GM04504 (cell line): ENCODE measurements at places on chromosomes 7 and 10.

GRCh38 chr10:63115732-63116383, 17.3 kb upstream of the NRBF2 start:
- DNase-seq = peak; percentile 87

- no peak for DNase-seq
These were observed 147.5 kb downstream of the SLC16A9 start for GRCh38 chr10:59562126-59562525.

- no peak for DNase-seq
These were observed 33.4 kb downstream of the PPP1R17 start for GRCh38 chr7:31720366-31720765.

GRCh38 chr7:126728967-126729366, 523.8 kb downstream of the GRM8 start:
- no peak for DNase-seq

DNA sequence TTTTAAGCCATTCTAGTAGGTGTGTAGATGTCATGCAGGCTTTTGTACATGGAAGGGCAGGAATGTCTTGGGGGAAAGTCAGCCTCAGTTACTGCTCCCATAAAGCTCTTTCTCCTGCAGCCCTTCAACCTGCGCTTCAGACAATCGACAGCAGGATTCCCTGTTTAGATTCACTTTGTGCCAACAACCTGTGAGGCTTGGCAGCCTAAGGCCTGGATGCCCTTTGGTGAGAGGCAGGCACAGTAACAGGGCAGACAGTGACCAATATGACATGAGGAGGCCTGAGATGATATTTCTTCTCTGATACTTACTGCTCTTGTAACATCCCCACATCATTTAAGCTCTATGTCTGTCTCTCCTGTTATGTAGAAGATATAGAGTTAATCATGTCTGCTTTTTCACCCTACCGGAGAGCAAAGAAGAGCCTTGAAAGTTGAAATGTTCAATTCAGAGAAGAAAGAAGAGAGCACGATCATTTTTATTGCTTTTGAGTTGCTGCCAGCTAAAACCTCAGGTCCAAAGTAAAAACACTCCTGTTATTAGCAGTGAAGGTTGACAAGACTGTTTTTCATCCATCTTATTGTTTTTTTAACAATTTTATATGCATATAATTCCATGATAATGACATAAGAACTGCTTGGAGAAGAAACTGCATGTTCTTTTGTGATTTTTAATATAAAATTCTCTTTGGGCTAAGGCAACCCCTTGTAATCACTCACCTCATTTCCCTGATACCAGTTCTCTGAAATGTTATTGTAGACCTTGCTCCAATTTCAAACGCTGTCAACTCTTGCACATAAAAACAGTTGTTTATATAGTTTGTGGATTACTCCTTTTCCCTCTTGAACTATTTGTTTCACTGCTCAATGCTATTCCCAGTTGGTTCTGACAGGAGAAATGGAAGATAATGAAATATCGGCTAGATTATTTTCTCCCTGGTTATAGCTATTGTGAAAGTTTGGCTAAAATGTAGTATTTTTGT, 140.9 kb downstream of the GALNT17 start:
- no peak for DNase-seq

- DNase-seq = no peak
These were observed 10.1 kb downstream of the TBATA start for GRCh38 chr10:70774810-70775678.

DNA sequence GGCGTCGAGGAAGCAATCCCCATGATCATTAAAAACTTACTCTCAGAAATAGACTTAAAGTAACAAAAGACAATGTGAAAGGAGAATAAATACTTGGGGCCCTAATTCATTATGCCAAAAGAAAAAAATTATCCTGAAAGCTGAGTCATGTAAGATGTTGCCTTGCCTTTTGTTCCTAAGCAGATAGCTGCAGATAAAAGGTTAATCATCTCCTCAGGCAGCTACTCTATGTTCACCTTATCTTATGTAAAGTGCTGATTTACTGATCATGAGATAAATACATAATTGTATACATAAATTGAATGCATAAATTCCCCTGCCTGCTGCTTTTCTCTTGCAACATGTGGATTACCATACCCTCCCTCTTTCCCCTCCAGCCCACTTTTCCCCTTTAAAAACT, 28.1 kb upstream of the CREB3L2 start:
- DNase-seq = no peak

DNA sequence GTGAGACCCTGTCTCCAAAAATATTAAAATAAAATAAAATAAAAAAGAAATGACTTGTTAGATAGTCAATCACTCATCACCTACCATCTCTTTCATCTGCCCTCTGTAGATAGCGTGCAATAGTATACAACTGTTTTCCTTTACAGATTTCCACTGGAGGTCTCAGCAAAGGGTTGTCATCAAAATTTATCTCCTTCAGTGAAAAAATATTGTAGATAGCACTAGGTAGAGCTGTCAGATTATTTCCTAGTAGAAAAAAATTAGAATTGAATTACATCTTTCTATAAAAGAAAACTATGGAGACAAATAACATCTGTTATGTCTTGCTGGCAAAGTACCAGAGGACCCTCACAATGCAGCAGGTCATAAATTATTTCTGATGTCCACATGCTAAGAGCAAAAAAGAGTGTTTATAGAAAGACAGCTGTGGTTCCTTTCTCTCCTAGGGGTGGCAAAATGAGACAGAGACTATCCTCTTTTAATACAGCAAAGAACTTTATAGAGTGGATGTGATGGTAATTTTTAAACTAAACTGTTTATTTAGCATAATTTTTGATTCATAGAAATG, 16.3 kb upstream of the CYP51A1 start:
- no peak for DNase-seq

- DNase-seq = no peak
These were observed 14.7 kb downstream of the HSPB1 start for GRCh38 chr7:76316984-76317781.

- peak; percentile 84 for DNase-seq
These were observed 28.0 kb downstream of the ITPRIP start for GRCh38 chr10:104309980-104310978.

DNA sequence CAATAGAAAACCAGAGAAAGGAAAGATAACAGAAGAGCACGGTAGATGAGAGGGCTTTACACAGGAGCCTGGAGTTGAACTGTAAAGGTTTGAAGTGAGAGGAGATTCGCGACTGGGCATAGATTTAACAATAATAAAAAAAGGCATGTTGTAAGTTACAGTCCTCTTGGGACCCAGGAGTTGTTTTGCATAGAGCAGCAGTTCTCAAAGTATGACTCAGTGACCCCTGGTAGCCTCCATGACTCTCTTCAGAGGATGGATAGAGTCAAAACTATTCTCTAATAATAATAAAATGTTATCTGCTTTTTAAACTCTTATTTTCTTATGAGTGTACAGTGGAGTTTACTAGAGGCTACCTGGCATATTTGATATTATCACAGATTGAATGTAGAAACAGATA, 262.3 kb downstream of the SORCS3 start:
- no peak for DNase-seq

DNA sequence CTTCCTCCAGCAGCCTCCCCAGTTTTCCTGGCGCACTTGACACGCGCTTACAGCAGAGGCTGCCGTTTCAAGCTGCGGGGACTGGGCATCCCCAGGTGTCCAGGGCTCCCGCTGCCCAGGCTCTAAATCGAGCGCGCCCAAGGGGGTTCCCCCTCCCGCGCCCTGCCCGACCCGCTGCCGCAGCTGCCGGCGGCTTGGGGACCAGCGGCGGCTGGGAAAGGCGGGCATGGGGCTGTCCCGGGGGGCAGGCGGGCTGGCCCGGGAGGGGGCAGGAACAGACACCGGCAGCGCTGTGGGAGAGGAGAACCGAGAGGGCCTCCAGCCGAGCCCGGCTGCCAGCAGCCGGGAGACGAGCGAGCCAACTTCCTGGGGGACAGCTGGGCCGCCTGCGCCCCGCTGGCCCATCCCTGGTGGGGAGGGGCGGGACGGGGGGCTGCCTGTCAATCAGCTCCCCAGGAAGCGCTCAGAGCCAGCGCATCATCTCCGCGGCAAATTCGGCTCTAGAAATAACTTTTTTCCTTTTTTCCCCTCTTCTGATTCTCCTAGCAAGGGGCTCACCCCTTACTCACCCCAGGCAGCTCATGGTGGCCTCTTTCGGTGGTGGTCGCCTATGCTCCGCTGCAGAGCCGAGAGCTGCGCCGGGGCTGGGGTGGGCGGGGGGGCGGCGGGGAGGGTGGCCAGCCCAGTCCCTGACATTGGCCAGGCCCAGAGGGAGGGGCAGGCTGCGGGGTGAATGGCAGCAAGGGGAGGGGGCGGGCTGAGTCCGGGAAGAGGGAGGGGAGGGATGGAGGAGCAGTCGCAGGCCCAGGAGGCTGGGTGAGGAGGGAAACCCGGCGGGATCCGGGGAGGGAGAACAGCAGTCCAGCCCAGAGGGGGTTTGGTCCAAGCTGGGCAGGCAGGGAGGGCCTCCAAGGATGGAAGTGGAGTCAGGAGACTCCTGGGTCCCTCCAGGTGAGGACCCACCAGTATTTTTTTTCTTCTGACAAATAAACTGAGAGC, 14.7 kb downstream of the GRID2IP start:
- DNase-seq = no peak

GRCh38 chr7:3128857-3129490, 85.3 kb upstream of the CARD11 start:
- DNase-seq = no peak

- DNase-seq = no peak
These were observed 193.2 kb downstream of the GALNT17 start for GRCh38 chr7:71325151-71325550.

GRCh38 chr10:1729751-1730150, 7.6 kb downstream of the ADARB2 start:
- DNase-seq = no peak

DNA sequence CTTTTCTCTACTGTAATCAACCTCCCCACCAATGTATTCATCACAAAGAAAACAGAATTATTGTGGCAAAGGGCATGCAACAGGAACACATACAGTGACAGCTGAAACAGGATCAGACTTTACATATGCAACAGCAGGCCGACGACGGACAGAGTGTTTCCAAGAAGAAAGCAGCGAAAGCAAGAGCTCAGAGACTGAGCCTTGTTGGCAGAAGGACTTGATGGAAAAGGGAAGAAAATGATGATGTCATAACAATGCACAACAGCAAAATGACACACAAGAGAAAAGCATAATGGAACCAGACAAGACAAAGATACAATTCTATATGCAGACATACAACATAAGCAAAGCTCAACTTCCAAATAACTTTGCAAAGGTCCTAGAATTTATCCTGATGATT, 106.5 kb downstream of the ARHGAP12 start:
- DNase-seq = no peak

GRCh38 chr10:84990713-84991112, 662.3 kb downstream of the CCSER2 start:
- DNase-seq = no peak

- DNase-seq = no peak
These were observed 15.8 kb upstream of the ACTA2 start for GRCh38 chr10:88968391-88968790.

- DNase-seq = no peak
These were observed 1.1 kb upstream of the HOXA13 start for GRCh38 chr7:27200761-27201579.

DNA sequence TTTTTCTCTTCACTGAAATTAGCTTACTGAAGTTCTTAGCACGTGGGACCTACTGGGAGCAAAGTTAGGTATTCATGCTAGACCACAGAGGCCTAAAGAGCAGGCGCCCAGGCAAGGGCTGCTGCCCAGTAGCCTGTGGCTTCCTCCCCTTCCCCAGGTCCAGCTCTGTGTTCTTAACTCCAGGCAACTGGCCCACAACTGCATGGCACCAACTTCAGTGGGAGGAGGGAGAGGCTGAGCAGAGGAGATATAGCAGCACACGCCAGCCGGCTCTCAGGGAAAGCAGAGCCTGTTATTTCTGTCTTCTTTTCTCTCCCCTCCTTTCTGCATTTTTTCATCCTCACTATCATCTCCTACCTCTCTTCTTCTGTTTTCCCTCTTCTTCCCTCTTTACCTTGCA, 67.4 kb downstream of the PCGF5 start:
- no peak for DNase-seq

DNA sequence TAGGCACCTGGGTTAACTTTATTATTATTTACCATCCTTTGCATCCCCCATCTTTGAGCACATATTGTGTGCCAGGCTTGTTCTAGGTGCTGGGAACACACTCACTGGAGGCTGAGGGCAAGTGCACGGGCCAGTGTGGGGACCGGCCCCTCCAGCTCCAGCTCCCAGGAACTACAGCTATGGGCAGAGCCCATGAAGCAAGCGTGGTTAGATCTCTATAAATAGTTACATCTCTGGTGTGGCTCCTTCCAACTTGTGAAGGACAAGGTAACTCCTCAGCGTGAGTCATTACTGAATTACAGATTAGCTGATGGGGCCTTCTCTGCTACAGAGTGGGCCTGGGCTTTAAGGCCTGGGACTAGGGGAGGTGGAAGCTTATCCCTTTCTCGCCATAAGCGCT, 583.5 kb downstream of the SDK1 start:
- DNase-seq = no peak

DNA sequence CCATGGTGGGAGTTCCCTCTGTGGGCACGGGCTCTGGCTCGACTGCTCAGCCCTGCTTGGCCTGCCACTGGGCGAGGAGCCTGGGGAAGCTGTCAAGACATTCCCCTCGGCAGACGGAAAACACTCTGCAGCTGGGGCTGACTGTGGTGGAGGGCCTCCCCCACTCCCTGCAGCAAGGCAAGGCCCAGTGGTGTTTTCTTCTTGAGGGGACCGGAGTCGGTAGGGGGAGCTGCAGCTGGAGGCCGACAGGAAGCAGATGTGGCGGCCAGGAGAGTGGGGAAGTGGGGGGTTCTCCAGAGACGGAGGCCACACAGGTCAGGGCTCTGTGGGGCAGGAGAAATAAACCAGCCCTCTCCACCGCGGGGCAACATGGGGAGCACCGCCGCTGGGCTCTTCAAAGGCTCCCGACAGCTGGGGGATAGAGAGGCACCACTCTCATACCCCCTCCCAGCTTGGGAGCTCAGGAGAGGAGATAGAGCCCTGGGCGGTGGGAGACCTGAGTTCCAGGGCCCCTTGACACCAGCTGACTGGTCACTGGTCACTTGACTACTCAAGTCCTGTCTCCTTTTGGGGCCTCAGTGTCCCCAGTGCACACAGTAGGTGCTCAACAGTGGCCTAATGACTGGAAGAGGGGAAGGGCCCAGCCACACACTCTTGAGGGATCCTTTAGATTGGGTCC, 43.4 kb downstream of the PPIF start:
- no peak for DNase-seq

GRCh38 chr7:70608229-70608628, 523.7 kb upstream of the GALNT17 start:
- DNase-seq = no peak

- no peak for DNase-seq
These were observed 61.6 kb downstream of the NPSR1 start for GRCh38 chr7:34719636-34720035.

GRCh38 chr10:29627201-29628132, 7.3 kb downstream of the SVIL start:
- peak; percentile 49 for DNase-seq

DNA sequence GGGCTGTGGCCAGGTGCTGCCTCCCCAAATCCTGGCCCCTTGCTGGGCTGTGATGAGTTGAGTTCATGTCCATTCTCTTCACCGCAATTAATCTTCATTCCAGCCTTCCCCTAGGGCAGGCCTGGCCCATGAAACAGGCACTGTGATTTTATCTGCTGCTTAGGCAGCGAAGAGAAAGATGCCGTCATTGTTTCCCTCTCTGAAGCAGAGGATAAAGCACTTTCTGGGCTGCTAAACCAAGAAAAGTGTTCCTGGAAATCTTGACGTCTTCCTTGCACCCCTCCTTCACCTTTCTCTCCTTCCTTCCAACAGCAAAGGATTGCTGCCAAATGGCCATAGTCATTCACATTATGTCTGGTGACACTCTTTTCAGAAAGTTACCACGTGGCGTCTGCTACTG, 265.9 kb downstream of the ZEB1 start:
- DNase-seq = no peak
